ENCODE measurements at places on chromosomes 12 and 14.

DNA sequence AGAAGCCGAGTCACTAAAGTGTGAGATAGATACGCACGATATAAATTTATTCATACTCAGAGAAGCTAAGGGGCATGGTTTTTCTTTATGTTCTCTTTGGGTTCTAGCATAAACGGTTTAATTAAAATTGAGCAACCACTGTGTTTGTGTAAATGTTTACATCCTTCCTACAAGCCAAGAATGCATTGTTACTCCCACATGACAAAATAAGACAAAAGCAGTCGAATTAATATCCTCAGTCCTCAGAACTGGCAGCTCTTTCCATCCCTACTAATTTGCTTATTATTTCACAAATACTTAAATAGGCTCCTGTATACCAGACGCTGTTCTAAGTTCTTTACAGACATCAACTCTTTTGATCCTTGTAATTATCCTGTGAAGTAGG, 32.0 kb downstream of the SSPN start:
- DNase-seq = no peak

DNA sequence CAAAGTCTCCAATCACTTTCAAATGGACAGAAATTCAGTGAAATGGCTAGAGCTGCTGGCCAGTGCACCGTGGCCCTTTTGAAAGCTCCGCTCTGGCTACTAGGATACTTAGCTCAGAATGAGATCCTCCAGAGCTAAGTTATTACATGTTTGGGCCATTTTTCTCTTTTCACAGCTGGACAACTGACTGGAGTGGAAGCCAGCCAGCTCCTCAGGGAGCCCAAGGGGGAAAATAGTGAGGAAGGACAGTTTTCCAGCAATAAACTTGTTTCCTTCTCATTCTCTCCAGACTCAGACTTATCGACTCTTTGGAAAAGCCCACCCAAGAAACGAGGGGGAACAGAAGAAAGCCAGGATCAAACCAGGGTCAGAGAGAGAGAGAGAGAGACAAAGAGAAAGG, 266.0 kb downstream of the KSR2 start:
- DNase-seq = no peak

DNA sequence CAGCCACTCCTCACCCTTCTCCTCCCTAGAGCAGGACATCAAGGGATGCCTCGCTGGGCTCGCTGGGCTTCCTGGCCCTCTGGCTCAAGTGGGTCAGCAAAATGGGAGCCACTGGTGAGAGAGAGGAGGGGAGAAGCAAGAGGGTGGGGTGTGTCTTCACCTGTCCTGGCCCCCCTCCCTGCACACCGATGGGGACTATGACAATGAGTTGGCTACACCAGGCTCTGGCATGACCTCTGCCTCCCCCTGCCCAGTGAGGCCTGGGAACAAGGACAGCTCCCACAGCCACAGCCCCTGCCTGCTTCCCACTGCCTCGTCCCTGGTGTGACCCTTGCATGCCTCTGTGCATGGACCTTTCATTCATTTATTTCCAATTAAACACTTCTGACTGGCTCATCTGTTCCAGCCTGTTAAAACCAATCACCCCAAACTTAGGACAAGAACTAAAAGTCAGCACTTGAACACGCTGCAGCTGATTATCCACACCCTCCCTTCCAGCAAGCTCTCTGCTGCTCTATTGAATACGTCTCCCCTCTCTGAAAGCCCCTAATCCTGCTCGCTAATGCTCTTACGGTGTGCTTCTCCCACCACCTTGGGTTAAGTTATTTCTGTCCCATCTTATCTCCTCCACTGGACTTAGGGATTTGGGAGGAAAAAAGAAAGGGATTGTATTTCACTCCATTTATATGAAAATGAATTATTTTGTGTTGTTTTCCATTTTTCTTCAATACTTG, 5.8 kb upstream of the PPP2R5C start:
- no peak for DNase-seq

- no peak for DNase-seq
Observed at GRCh38 chr12:125098676-125099408, 33.6 kb downstream of the AACS start.

DNA sequence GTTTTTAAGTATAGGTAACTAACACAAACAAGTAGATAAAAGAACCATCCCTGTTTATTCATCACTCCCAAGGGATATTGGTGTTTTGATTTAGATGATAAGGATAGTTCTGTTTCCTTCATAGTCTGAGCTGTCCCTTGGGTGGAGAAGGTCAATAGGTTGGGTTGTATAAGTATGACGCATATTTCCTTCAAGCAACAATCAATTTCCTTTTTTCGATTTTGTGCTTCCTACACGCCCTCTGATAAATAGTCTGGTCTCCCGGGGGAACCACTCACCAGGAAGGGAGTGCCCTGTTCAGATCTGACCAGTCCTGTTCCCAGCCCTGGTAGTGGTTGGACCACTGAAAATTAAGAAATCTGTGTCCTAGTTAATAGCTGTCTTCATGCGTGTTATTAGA, 378.8 kb upstream of the FAR2 start:
- no peak for DNase-seq

GRCh38 chr12:126784328-126784921, 1482.5 kb upstream of the TMEM132C start:
- DNase-seq = no peak

DNA sequence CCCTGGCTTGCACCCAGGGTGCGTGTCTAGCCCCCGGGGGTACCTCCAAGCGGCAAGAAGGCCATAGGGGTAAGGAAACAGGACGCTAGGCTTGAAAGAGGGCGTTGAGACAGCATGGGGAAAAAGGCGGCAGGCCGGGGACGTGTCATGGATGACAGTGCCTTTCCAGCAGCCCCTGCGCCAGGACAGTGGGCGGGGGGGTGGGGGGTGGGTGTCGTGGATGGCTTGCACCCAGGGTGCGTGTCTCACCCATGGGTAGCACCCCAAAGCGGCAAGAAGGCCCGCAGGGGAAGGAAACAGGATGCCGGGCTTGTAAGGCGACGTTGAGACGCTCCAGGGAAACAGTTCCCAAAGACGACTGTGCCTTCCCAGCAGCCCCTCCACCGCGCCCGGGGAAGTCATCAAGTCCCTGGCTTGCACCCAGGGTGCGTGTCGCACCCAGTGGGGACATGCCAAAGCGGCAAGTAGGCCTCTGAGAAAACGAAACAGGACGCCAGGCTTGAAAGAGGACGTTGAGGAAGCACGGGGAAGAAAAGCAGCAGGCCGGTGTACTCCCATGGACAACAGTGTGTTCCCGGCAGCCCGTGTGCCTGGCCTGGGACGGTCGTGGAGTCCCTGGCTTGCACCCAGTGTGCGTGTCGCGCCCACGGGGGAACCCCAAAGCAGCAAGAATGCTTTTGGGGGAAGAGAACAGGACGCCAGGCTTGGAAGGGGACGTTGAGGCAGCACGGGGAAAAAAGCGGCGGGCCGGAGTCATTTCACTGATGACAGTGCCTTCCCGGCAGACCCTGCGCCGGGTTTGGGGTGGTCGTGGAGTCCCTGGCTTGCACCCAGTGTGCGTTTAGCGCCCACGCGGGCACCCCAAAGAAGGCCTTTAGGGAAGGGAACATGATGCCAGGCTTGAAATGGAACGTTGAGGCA, 163.5 kb upstream of the ALG10B start:
- DNase-seq = no peak

- DNase-seq = no peak
Observed at GRCh38 chr14:79426103-79426755, 785.1 kb downstream of the DIO2 start.

- no peak for DNase-seq
Observed at GRCh38 chr12:13223941-13224340, 27.4 kb downstream of the EMP1 start.

DNA sequence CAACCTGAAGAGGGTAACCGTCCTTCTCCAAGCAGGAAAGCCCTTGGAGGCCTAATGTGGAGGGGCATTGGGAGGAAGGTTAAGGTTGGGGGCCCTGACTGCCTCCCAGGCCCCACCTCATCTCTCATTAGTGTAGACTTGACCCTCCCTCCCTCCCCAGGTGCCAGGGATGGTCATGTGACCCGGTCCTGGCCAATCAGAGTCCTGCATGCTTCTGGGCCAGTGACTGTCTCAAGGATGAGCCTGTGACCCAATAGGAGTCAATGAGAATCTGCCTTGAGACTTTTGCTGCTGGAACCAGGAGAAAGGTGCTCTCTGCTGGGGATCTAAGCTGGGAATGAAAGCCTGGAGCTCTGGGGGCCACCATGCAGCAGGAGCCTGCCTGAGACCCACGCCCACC, 70.8 kb downstream of the NCOR2 start:
- no peak for DNase-seq

- no peak for DNase-seq
Observed at GRCh38 chr14:79961197-79961596, 250.1 kb downstream of the DIO2 start.

- DNase-seq = no peak
Observed at GRCh38 chr14:97771340-97772045, 974.3 kb downstream of the VRK1 start.

GRCh38 chr14:51996148-51996746, 6.9 kb downstream of the RTRAF start:
- no peak for DNase-seq

DNA sequence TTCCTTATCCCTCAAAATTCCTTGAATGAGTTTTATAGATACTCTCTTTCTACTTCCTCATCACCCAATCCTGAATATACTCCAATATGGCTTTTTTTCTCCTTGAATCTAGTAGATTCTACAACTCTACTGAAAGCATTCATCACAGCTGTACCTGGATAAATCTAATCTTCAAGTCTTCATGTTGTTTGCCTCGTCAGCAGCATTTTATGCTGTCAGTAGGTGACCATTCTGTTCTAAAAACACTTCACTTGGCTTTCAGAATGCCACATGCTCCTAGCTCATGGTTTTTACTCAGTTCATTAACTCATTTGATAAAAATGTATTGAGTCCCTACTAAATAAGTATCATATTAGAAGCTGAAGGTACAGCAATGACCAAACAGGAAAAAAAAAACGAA, 113.3 kb downstream of the NOVA1 start:
- no peak for DNase-seq

GRCh38 chr12:64716371-64716770, 42.8 kb downstream of the GNS start:
- no peak for DNase-seq

GRCh38 chr14:98543074-98543473, 728.9 kb downstream of the BCL11B start:
- no peak for DNase-seq

GRCh38 chr12:11171969-11172675, 1.1 kb downstream of the SMIM10L1 start:
- DNase-seq = peak; percentile 73

GRCh38 chr12:2111826-2112225, 59.0 kb downstream of the CACNA1C start:
- no peak for DNase-seq

DNA sequence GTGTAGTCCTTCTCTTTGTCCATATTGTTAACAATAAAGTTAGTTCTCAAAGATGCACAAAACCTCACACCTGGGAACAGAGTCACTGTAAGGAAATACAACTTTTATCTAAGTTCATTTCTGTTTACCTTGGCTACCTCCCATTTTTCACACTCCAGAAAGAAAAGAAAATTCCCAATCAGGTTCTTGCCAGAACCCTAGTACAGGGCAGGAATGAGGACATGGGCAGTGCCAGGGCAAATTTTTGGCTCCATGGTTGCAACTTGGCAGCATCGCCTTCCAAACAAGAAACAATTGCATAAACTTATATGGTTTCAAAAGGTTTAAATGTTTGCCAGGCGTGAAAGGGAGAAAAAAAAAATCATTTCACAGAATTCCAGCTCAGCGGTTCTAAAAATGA, 296.3 kb upstream of the PRKD1 start:
- DNase-seq = no peak

DNA sequence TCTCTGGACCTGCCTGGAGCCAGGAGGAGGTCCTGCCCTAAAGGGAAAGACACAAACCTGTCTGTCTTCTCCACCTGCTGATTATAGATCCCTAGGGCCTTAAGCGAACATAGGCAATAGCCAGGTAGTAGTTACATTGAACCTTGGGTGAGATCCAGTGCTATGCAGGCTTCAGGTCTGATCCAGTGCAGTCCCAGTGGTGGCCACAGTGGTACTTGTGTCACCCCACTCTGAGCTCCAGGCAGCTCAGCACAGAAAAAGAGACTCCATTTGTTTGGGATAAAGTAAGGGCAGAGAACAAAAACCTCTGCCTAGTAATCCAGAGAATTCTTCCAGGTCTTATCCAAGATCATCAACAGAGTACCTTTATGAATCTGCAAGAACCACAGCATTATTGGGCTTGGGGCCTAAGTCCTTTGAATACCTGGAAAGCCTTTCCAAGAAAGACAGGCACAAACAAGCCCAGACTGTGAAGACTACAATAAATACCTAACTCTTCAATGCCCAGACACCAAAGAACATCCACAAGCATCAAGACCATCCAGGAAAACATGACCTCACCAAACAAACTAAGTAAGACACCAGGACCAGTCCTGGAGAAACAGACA, 60.4 kb upstream of the KTN1 start:
- no peak for DNase-seq

GRCh38 chr14:83744891-83745290, 1785.1 kb upstream of the FLRT2 start:
- no peak for DNase-seq

- no peak for DNase-seq
Observed at GRCh38 chr14:50795142-50795541, 35.8 kb downstream of the NIN start.

- no peak for DNase-seq
Observed at GRCh38 chr12:12333407-12334366, 16.4 kb downstream of the MANSC1 start.

DNA sequence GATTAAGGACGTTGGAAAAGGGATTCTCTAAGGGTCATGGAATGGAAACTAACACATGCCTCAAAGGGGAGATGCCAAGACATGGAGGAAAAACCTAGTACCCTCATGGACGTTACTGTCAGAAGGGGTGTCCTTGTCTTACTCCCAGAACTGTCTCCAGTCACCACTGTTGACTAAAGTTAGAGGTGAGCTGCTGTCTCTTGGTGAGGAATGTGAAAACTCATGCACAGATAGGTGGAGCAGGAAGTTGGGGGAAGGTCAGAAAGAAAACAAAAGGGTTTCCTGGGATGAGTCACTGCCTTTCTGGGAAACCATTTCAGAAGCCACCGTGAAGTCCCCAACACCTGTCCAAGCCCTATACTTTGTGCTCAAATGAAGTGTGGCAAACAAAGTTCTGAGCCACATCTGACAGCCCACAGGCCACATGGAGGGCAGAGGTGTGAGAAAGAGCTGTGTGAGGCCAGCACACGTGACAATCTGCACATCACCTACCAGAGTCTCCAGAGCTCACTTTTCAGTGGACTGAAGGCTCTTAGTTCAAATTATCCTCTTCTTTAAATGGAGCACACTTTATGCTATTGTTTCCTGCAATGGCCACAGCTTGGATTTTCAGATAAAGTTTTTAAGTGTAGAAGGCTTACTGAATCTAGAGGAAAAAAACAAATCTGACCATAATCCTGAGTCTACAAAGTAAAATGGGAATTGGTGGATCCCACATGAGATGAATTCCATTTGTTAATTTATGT, 92.9 kb upstream of the EGLN3 start:
- DNase-seq = no peak

DNA sequence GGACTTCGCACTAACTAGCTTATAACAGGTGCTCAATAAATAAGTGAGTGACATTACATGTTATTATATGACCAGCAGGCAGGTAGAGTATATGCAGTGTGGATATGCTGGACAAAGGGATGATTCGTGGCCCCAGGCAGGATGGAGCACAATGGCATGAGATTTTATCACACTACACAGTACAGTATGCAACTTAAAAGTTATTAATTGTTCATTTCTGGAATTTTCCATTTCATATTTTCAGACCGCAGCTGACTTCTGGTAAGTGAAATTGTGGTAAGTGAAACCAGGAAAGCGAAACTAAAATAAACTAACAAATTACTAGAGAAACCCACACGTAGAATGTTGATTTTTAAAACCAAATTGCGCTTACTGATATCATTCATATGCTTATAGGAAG, 3.3 kb downstream of the PARP11 start:
- no peak for DNase-seq
